ENCODE measurements at places on chromosomes 1 and 21.

GRCh38 chr1:35558374-35559316 is 1.0 kb downstream of the NCDN start:
- DNase-seq: no peak

GRCh38 chr21:26506956-26507355 is 66.1 kb downstream of the CYYR1 start:
- DNase-seq: no peak

- DNase-seq: no peak
These were observed 38.5 kb upstream of the ZBTB40 start for GRCh38 chr1:22412932-22413727.

DNA sequence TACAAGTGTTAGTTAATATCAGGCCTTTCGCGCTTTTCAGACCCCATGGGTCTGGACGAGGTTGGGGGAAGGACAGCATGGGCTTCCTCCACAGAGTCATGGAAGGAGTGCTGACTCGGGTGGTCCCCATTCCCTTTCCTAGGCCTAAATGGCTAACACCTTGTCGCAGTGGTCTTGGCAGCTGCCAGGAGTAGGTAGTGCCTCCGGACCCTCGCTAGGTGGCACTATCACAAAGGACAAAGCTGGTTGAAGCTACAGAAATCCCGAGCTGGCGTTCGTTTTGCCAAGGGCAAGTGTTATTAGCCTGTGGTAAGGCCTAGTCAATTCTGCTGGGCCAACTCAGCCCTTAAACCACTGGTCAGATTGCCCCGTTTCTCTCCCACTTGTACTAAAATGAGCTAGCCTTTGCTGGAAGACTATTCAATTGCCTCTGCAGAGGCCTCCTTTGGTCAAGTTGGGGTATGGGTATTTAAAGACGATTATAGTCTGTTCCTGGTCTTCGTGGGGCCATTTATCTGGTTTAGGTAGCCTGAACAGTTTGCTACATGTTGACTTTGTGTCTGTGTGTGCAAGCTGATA is 1.1 kb upstream of the UBE2Q1 start:
- peak; percentile 79 for DNase-seq

GRCh38 chr1:22567197-22567596 is 3.9 kb downstream of the EPHA8 start:
- no peak for DNase-seq

- no peak for DNase-seq
These were observed 122.6 kb downstream of the KCNJ6 start for GRCh38 chr21:37793660-37794059.

DNA sequence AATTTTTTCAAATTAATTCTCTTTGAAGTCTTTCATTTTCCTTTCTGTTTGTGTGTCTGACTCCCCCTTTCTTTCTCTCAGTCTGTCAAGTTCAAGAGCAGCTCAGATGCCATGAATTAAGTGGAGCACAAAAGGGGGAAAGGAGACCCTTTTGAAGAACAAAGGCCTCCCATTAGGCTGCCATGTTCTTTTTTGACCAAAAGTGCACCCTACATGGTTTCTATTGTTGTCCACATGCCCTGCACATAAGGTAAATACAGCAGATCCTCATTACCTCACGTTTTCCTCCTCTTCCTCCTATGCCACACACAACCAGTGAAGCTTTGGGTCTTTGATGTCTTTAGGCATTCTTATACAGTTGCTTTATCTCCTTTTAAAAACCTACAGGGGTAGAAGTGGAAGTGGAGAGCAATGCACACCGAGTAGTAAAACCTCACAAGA is 47.7 kb downstream of the POU2F1 start:
- no peak for DNase-seq

DNA sequence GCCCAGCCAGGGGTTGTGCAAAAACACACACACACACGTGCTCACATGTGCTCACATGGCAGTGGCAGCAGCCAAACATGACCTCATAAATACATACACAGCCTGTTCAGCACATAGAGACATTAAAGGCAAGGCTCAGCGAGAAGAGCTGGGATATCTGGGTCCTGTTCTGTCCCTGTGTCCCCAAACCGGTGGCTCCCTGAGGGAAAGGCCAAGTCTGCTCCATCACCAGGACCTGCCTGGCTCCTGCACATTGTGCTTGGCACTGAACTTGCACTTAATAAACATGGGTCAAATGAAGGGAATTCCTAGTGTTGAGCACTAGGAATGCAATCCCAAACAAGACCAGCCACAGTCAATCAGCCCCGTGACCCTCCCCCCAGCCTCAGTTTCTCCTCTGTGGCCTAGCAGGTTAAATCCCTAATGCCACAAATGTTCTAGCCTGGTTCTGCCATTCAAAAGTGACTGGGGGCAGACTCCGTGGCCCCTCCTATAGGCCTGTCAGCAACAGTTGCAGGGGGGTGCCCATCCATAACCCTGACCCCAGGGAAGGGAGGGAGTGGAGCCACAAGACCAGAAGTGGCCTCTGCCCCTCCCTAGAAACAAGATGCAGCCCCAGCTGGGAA is 160.9 kb upstream of the VAMP3 start:
- DNase-seq: no peak

GRCh38 chr1:230706887-230707731 is 6.8 kb downstream of the AGT start:
- no peak for DNase-seq

DNA sequence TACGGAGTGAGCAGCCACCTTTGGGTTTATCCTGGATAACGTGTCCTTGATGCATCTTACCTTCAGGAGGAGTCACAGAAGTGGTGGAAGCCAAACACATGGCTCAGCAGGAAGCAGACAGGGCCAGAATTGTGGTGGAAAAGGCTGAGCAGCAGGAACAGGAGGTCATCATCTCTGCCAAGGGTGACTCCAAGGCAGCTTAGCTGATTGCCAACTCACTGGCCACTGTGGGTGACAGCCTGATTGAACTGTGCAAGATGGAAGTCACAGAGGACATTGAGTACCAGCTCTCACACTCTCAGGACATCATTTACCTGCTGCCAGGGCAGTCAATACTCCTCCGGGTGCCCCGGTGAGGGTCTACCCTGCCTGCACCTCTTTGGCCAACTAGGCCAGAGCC is 179.3 kb downstream of the FAF1 start:
- no peak for DNase-seq

DNA sequence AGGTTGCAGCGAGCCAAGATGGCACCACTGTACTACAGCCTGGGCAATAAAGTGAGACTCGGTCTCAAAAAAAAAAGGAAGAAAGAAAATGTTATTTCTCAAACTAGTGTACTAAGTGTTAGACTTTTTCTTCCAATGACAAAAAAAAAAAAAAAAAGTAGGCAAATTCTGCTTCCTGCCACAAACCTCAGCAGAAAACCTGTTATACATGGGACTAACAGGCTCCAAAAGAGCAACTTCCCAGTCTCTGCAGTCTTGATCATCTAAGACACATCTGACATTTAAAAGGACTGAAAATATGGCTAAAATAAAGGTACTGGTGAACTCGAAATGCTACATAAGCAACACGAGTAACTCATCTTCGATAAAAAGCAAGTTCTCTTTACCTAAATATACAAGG is 59.6 kb downstream of the HSF2BP start:
- DNase-seq: no peak

DNA sequence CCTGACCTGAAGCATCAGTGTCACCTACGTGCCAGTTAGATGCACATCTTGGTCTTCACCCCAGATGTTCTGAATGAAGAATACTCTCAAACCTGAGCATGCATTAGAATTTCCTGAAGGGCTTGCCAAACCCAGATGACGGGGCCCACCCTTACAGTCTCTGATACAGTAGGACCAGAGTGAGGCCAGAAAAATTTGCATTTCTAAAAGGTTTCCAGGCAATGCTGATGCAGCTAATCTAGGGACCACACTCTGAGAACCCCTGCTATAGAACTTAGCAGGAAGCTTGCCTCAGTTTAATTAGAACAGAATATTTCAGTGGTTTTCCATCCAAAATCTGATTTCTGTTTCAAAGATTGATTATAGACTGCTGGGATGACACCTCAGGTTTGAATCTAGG is 9.9 kb upstream of the CTBS start:
- DNase-seq: no peak

DNA sequence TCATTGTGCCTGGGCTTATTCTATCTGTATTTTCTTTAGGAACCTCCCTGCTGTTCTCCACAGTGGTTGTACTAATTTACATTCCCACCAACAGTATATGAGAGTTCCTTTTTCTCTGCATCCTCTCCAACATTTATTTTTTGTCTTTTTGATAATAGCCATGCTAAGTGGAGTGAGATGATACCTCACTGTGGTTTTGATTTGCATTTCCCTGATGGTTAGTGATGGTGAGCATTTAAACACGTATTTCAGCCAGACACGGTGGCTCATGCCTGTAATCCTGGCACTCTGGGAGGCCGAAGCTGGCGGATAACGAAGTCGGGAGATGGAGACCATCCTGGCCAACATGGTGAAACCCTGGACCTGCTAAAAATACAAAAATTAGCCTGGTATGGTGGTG is 57.9 kb downstream of the SLAMF6 start:
- no peak for DNase-seq

DNA sequence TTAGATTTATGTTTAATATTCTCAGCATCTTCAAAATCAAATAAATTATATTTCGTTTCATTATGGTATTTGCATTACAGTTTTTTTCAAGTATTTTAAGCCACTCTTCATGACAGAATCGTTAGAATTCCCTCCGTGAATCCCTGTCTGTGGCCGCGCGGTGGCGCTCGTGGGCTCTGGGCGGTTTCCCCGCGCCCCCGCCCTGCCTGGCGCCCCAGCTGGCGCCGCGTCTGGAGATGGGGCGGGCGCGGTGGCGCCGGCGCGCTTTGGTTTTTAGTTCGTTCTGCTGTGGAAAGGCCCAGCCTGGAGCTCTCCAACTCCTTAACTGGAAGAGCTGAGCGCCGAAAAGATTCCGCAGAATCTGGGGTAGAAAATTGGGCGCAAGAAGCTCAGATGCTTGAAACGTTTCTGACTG is 25.7 kb downstream of the PRMT2 start:
- DNase-seq: peak; percentile 53

DNA sequence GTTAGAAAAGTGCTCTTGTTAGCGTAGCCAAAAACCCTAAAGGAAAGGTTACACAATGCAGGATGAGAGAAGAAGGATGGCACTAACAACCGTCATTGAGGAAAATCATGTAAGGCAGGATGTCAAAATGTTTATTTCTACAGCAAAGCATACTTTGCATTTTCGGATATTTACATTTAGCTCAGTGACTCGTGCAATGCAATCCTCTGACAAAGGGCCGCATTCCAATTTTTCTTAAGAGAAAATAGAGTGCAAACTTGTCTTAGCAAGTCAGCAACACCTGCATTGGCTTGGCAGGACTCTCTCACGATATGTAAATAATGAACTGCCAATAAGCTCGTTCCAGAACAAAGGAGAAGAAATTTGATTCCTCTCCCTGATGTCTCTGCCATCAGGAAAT is 33.3 kb downstream of the TIAM1 start:
- no peak for DNase-seq

GRCh38 chr1:227904541-227905335 is 43.0 kb downstream of the WNT9A start:
- no peak for DNase-seq

DNA sequence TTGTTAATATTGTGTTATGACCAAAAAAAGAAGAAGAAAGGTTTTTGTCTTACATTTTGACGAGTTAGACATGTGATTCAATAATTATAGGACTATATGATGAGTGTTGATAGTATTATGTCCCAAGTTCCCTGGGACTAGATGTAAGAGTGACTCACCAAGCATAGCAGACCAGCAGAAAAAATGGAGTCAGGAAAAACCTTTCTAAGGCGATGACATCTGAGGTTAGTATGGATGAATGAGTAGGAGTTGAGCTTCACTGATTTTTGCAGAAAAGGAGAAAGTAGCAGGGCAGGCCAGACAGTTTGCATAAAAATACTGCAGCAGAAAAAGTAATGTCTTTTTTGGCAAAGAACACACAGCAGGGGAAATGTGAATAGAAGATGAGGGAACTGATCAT is 1041.3 kb upstream of the ADGRL4 start:
- no peak for DNase-seq

DNA sequence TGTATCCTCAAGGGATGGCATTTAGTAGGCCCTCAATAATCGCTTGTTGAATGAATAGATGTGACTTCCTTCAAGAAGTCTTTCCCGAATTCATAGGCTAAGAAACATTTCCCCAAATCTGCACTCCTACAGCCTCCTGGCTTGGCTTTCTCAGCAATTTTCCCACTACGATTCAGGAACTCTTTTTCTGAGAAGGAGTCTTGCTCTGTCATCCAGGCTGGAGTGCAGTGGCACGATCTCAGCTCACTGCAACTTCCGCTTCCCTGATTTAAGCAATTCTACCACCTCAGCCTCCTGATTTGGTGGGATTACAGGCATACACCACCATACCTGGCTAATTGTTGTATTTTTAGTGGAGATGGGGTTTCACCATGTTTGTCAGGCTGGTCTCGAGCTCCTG is 37.9 kb upstream of the IFFO2 start:
- no peak for DNase-seq

GRCh38 chr1:174209347-174210187 is 50.2 kb downstream of the RABGAP1L start:
- no peak for DNase-seq

DNA sequence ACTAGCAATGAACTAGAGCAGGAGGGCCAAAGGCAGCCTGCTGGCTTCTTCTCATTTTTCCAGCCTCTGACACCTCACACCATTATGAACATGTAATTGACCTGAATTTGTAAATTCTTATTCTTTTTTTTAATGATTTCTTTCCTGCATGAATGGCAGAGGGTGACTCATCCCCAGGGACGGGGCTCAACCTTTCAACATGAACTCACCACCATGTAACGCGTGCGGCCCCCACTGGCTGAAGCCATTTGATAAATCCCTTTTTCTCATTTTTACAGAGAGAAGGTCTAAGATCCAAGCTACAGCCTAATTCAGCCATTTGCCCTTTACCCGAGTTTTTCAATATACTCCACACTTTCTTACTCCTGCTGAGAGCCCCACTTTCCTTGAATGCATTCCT is 9.3 kb upstream of the ETS2 start:
- DNase-seq: no peak

DNA sequence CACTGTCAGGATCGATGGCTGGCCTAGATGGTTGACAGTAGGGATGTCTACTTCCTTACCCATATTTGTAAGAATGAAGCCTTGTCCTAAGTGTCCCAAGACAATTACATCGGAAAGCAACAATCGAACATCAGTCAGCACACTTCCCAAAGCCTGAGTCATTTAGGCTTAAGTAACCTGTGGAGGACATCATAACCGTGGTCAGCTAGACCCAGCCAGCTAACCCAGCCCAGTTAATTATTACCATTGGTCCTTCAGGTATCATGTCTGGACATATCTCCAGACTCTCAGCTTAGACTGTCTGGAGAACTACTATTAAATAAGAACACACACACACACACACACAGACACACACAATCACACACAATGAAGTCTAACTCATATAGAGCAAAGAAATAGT is 264.7 kb downstream of the TRABD2B start:
- no peak for DNase-seq

Measured in activated CD4-positive, alpha-beta T cell treated with anti-CD3 and anti-CD28 coated beads, Interleukin-2, amount 50 U/mL, for 1 hour (primary cell).